ENCODE measurements at places on chromosomes 7 and 10.

DNA sequence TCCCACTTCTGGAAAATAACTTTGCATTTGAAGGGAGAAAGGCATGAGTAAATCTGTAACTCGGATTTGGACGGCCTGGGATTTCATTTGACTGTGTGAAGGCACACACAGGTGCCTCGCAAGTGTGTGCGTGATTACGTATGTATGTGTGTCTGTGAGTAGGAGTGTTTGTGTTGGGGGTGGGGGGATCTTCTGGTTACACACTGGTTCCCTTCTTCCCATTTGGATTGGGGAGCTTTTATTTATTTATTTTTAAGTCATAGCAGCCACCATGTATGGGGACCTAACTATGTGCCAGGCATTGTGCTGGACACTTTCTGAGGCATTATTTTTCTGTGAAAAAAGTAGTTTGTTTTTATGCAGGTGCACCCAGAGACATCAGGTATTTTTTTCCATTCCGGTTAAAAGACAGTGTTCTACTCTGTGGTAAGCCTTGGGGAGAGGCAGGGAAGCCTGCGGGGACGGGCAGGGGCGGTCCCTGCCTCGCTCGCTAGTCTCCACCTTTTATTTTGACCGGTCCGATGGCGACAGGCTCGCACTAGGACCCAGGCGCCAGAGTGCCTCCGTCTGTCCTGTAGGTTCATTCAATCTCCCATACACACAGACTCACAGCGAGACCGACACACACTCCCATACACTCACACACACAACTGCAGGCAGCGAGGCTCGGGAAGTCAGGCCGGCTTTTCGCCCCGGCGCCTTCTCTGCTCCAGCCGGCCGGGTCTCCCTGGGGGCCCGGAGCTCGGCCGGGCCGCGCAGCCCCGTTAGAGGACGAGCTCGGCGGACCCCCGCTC, at the start of gene MXI1:
MXI1 (plus strand) TSS at position 595 of the 794 bp plus-strand sequence. CDS start 204 bp downstream, outside the sequence.
- peak; percentile 90 for DNase-seq

DNA sequence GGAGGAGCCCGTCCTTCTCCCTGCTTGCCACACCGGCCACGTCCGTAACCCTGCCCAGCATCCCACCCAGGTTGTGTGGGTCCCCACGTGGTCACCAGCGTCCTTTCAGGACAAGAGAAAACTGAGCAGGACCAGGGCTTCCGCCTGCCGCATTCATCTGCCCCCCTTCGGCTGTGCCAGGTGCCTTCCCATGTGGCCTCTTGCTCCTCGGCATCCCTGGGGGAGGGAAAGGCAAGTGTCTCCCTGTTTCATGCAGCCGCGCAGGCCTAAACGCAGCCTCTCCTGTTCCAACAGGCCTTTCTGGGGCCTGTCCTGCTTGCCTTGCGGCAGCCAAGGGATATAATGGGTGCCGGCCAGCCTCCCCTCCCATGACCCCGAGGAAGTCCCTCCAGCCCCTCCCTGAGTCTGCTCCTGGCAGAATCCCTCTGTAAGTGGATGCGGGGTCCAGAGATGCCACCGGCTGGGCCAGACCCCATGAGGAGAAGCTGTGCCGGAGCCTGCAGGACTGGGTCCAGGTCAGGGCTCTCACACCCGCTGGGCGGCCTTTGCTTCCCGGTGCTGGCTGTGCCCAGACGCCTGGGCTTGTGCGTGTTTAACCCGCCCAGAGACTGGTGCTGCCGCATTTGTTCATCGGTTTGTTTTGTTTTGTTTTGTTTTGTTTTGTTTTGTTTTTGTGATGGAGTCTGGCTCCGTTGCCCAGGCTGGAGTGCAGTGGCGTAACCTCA, 23.1 kb downstream of the SHH start:
- no peak for DNase-seq

- no peak for DNase-seq
Observed at GRCh38 chr10:13086056-13086455, 13.9 kb upstream of the OPTN start.

GRCh38 chr7:32670110-32671025, 175.1 kb downstream of the AVL9 start:
- DNase-seq: peak; percentile 81

- DNase-seq: no peak
Observed at GRCh38 chr7:23607866-23608265, 10.7 kb downstream of the CCDC126 start.

DNA sequence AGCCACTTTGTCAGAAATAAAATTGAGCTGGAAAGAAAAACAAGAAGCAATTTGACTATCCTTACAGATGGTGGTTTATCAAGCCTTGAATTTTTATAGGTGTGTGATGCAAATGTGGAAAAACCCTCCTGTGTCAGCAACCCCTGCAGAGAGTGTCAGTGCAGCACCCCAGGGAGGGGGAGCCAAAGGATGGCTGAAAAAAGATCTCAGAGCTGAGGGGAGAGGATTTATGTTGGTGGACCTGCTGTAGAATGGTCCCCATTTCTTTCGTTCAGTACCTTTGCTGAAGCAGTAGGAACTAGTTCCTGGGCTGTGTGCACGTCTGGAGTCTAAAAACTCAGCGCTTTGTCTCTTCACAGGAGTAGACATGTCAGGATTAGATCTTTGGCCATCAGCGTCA, 239.0 kb downstream of the PHTF2 start:
- no peak for DNase-seq

DNA sequence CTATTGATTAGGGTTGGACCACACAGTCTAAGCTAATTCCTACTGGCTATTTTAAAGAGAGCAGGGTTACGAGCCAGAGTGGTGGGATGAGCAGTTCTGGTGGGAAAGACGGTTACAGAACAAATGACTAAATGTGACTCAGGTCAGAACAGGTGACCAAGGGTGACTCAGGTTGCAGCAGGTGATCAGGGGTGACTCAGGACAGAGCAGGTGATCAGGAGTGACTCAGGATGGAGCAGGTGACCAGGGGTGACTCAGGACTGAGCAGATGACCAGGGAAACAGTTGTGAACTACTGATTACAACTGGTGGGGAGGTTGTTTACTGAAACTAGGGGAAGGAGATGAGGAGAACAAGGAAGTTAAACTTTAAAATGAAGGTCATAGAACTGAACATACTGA, 366.3 kb downstream of the ABCA13 start:
- DNase-seq: no peak

DNA sequence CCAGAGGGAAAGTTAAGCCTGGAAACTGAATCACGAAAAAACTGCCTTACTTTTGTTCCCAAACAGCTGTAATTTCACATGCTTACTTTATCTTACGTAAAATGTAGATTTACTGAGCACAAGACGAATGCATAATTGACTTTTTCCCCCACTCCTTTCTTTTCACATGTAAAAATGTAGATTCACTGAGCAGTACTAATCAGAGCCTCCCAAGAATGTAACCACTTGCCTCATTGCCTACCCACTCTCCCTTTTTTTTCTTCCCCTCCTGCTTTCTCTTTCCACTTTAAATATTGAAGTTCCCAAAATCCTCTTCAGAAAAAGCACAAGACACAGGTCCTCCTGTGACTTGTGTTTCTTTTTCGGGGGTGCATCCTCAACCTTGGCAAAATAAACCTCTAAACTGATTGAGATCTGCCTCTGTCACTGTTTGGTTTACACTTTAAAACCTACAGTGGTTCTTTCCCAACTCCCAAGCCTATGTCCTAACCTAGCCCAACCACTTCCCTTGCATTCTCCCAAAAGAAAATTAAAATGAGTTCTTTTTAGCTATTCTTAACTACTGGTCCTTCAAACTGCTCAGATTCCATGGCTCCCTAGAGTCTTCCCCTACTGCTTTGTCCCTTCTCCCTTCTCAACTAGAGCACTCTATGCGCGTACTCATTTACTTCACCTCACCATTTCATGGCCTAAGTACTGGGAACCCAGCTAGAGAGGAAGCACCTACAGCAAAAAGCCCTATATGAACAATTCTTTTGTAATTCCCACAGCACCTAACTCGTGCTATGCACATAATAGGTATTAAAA, 236.6 kb upstream of the MKLN1 start:
- DNase-seq: no peak

DNA sequence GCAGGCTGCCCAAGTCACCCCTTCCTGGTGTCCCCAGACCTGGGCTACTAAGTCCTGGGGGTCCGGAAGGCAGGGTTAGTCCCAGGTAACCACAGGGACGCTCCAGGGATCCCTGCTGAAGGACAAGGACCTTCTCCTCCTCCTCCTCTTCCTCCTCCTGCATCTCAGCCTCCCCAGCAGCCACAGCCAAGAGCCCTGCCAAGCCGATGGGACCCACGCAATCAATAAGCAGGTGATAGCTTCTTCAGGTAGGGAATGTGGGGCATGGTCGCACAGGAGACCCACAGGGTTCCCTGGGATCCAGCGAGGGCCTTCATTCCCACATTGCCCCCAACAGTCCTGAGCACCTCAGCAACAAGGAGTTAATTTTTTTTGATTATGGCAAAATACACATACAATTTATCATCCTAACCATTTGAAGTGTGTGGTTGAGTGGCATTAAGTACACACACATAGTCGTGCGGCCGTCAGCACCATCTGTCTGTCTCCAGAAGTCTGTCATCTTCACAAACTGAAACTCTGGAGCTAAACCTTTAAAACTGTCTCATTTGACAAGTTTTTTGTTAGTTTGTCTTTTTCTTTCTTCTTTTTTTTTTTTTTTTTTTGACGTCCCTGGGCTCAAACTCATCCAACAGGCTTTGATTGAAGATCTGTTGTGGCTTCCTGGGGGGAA, 12.1 kb downstream of the CRYGN start:
- no peak for DNase-seq

GRCh38 chr7:20700453-20701227, 85.2 kb downstream of the ABCB5 start:
- DNase-seq: no peak

GRCh38 chr7:2633538-2634266, 1.9 kb downstream of the TTYH3 start:
- DNase-seq: peak; percentile 80

- DNase-seq: peak; percentile 25
Observed at GRCh38 chr10:28302012-28302637, 739 bp downstream of the MPP7 start.

DNA sequence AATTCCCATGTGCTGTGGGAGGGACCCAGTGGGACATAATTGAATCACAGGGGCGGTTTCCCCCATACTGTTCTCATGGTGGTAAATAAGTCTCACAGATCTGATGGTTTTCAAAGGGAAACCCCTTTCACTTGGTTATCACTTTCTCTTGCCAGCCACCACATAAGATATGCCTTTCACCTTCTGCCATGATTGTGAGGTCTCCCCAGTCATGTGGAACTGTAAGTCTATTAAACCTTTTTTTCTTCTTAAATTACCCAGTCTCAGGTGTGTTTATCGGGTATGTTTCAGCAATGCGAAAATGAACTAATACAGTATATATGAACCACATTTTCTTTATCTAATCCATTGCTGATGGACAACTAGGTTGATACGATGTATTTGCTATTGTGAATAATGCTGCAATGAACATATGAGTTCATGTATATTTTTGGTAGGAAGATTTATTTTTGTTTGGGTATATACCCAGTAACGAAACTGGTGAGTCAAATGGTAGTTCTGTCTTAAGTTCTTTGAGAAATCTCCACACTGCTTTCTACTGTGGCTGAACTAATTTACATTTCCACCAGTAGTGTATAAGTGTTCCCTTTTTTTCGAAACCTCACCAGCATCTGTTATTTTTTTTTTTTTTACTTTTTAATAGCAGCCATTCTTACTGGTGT, 70.0 kb upstream of the HGF start:
- DNase-seq: no peak

DNA sequence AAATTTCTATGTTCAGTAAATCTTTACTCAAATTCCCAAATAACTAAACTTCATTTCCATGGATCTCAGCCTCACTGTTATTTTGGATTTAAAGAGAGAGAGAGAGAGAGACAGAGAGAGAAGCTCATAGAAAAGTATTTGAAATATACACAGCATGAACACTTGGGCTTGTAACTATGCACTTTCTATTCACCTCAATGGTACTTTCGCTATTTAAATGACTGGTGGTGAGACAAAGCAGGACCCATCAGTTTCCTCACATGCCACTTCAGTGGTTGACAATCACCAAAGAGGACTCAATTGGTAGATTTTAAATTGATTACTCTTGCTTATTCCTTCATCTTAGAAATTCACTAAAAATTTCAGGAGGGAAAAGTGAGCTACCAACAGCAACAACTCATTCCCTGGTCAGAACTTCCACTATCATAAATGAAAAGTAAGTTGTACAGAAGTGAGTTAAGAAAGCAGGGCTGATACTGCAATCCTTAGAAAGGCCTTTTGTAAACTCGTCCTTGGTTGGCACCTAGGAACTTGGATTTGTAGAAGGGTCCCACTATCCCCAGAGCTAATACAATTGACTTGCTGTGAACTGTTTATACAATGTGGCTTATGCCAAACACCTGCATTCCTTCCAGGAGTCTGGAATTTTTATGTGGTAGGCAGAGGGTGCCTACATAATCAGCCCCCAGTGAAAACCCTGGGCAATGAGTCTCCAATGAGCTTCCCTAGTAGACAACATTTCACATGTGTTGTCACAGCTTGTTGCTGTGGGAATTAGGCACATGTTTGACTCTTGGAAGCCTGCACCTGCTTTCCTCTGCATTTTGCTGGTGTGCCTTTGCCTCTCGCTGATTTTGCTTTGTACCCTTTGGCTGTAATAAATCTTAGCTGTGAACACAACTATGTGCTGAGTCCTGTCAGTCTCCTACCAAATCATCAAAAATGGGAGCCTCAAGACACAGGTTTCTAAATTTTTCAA, 10.8 kb downstream of the ERLIN1 start:
- DNase-seq: no peak

DNA sequence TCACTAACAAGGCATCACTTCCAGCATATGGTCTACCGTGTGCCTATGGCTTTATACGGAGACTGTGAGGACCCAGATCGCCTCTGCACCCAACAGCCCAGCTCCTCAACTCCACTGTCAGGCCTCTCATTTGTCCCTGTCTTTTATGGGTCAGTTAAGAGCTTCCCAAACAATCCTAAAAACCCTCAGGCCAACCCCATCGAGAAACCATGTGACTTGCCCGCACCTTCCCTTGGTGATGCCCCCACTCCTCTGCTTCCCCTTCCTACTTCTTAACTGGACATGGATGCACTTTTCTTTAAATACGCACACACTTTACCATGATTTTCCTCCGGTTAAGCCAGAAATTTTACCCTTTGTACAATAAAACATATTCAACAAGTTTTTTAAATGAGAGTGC, 46.8 kb downstream of the BAIAP2L1 start:
- DNase-seq: no peak

- DNase-seq: no peak
Observed at GRCh38 chr7:50349963-50350944, 45.7 kb downstream of the IKZF1 start.

- no peak for DNase-seq
Observed at GRCh38 chr10:3034616-3035015, 32.7 kb upstream of the PFKP start.

All from brain microvascular endothelial cell (primary cell).